ENCODE measurements at places on chromosomes 1 and 21.

DNA sequence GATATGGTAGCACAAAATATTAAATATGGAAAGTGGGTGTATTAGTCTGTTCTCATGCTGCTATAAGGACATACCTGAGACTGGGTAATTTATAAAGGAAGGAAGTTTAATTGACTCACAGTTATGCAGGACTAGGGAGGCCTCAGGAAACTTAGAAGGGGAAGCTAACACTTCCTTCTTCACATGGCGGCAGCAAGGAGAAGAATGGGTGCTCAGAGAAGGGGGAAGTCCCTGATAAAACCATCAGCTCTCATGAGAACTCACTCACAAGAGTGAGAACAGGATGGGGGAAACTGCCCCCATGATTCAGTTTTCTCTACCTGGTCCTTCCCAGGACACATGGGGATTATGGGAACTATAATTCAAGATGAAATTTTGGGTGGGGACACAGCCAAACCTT, 15.8 kb upstream of the BACE2 start:
- peak; percentile 19 for DNase-seq

- DNase-seq: no peak
Measured at GRCh38 chr21:39562791-39563770, 49.7 kb upstream of the B3GALT5 start.

GRCh38 chr21:31688603-31689368, 29.3 kb downstream of the SOD1 start:
- DNase-seq: no peak

GRCh38 chr1:1116701-1117468, 996 bp upstream of the C1orf159 start:
- peak; percentile 55 for DNase-seq

DNA sequence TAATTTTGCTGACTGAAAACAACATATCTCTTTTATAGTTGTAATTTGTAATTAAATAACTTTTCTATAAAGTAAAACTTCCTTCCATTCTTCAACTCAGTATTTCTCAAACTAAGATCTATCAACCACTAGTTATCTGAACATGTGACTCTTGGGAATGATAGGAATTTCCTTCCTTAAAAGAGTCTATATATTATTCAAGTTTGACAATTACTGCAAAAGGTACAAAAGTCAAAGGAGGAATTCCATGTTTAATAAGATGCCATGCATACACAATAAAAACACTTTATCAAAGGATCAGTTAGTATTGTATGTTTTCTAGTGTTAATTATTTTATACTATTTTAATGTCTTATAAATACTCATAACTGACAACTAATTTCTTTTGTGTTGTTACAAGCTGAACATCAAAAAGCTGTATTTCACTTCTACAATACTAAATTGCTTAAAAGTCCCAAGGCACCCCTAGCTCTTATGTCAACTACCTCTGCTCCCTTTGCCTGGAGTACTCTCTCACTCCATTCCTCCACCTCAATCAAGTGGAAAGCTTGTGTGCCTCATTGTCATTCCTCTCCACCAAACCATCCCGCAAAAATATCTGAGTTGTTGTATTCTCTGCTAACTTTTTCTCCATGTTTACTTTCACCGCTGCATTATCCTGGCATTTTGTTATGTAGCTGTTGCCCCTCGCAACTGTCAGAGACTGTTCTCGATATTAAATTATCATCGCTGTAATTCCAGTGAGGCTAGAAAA, 67.9 kb downstream of the SLC44A5 start:
- no peak for DNase-seq

- no peak for DNase-seq
Measured at GRCh38 chr1:212127221-212127620, 91.7 kb downstream of the DTL start.

DNA sequence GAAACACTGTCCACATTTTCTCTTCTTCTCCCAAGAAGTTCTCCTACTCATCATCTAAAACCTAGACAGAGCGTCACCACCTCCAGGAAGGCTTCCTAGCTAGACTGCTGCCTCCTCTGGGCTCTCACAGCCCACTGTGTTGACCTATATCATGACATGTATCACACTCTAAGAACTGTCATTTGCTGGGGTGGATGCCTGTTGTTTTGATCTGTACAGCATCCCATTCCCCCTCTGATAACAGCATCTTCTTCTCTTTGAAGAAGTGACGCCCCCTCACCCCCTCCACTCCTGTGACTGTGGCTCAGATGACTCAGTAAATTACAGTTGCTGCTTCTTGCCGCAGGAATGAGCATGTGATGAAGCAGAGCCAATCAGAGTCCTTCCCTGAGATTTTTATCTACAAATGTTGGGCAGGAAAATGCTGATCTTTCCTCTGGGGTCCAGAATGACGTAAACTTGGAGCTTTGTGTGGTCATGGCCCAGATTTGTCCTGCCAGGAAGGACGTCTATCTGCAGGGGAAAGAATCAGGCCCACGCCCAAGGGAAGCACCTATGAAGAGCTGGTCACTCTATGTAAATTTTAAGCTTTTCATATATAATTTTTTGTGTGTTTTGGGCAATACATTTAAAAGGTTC, 28.0 kb upstream of the FOXO6 start:
- no peak for DNase-seq

DNA sequence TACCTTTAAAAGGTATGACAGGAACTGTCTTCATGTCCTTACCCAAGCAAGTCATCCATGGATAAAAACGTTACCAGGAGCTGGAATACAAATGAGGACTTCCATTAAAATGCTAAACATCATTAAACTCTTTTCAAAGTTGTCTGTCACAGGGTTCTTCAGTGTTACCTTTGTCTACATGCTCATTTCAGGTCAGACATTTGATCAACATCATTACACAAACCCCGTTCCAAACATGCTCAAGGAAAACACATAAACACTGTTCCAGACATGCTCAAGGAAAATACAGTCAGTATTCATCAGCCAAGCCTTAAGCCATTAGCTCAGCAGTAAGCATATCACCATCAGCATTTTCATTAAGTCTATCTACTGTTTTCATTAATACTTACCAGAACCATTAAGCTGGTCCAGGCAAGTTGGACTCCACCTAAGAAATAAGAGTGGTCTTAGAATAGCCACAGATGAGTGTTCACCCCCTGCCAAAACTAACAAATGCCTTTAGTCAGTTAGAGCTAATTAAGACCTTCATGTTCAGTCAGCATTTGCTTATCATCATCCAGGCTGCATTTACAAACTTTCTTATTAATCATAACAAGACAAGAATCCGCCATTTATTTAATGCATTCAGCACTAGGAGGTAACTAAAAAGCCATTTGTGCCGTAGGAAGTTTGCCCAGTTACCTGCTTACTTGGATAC, 2.2 kb downstream of the GAS5 start:
- DNase-seq: no peak

GRCh38 chr1:117180147-117180967, 30.4 kb downstream of the VTCN1 start:
- no peak for DNase-seq

- peak; percentile 34 for DNase-seq
Measured at GRCh38 chr1:113981962-113982931, 3.0 kb downstream of the OLFML3 start.

DNA sequence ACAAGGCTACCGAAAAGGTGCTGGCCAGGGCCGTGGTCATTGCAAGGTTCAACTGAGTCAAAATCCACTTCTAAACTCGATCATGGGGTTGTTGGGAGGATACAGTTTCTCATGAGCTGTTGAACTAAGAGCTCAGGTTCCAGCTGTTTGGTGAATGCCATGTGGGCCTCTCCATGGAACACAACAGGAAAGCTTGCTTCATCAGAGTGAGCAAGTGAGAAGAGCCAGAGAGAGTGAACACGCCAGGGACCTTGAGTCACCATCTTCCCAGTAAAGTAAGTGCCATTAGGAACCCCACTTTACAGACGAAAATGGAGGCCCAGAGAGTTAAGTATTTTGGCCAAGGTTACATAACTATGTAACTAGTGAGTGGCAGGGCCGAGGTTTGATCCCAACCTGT, 475.1 kb upstream of the VAMP3 start:
- DNase-seq: no peak

- DNase-seq: peak; percentile 4
Measured at GRCh38 chr1:4851385-4852065, 197.1 kb downstream of the AJAP1 start.

DNA sequence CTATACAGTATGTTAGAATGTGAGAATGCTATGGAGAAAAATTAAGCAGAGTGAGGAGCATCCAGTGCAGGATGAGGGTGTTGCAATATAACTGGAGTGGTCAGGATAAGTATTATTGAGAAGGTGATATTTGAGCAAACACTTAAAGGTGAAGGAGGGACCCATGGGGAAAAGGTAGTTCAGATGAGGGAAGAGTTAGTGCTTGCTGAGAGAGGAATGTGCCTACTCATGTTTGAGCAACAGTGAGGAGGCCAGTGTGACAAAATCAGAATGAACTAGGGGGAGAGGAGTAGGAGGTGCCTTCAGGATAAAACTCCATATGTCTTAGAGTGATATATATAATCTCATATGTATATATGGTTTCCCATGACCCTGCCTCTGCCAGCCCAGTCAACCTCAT, 6.2 kb upstream of the TRIM45 start:
- DNase-seq: no peak

- no peak for DNase-seq
Measured at GRCh38 chr1:212238552-212238951, 46.7 kb upstream of the PPP2R5A start.

DNA sequence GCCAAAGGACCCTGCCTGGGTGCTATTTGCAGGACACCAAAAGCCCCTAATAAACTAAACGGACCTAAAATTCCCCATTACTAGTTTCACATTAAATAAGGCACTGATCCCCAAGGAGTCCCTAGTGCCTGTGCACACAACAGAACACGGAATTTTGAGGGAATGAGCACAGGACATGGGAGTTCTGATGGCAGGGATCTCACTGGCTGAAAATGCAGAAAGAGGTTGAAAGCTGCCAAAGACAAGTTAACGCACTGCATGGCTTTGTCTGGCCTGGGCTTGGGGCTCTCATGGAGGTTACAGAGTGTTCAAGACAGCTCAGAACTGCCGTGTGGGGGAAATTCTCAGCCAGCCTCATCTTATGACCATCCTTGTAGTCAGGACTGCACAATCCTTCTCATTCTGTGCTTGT, 15.6 kb upstream of the ATP1B1 start:
- DNase-seq: no peak

- DNase-seq: peak; percentile 62
Measured at GRCh38 chr1:232880354-232880753, 70.1 kb upstream of the NTPCR start.

- DNase-seq: peak; percentile 64
Measured at GRCh38 chr1:155086128-155086741, 7.6 kb downstream of the EFNA3 start.

- no peak for DNase-seq
Measured at GRCh38 chr1:96400089-96400488, 321.5 kb upstream of the PTBP2 start.

DNA sequence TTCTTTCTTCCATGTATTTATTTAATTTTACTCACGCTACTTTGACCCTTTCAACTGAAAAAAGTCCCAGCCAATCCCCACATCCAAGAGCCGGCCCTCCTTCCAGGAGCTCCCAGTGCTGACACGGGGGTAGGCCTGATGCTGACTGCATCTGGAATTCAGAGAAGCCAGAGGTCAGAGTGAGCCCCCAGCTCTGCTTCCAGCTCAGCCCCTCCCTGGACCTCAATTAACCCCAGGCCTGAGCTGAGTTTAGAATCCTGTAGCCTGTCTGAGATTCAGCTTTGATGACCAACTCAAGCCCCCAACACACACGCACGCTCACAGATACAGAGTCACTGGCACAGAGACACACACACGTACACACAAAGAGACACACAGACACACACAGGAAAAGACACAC, 247.9 kb downstream of the NPHP4 start:
- DNase-seq: no peak

GRCh38 chr1:113021430-113022085, 51.4 kb upstream of the LRIG2 start:
- no peak for DNase-seq

DNA sequence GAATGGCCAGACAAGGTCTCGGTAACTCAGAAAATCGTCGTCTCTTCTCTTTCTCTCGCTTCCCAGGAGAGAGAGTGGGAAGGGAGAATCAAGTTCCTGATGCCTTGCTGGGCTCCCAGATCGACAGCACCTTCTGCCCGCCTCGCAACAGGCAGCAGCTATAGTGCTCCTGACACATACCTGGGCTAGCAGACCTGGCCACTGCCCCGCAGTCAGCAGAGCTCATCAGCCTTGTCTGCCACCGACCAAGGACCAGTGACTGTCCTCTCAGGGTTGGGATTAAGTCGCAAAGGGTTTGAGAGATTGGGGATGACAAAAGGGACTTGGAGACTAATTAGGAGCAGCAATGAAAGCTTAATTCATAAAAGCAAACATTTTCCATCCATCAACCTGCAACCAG, 4.1 kb downstream of the RUNX3 start:
- no peak for DNase-seq

- no peak for DNase-seq
Measured at GRCh38 chr1:236065509-236066005, 667 bp upstream of the NID1 start.

DNA sequence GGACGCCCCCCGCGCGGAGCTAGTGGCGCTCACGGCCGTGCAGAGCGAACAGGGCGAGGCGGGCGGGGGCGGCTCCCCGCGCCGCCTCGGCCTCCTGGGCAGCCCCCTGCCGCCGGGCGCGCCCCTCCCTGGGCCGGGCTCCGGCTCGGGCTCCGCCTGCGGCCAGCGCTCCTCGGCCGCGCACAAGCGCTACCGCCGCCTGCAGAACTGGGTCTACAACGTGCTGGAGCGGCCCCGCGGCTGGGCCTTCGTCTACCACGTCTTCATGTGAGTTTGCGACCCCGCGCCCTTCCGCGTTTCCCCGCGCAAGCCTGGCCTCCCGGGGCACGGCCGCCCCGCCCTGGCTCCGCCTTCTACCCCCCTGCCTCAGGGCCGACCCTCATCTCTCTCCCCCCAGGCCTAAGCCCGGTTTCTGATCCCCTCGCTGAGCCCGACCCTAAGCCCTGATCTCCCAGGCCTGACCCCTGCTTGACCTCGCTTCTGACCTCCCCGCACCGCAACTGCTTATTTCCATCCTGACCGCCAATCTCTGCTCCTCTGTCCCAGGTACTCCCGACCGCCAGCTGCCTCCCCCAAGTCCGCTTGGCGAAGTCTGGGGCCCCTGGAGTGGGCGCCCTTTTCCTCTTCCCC, 669 bp downstream of the KCNQ4 start:
- no peak for DNase-seq

DNA sequence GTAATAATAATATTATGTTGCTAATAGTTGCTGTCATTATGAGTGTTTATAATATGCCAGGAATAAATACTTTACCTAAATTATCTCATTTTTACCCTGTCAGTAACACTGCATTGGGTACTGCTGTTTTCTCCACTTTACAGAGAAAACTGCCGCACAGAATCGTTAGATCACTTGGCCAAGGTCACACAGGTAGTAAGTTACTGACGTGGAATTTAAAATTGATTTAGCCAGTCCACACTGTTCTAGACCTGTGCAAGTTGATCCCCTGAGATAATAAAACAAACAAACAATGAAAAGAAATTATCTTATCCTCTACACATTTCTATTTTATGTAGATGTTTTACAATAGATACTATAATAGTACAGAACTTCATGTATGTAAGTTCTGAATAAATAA, 174.1 kb downstream of the ROR1 start:
- DNase-seq: no peak

DNA sequence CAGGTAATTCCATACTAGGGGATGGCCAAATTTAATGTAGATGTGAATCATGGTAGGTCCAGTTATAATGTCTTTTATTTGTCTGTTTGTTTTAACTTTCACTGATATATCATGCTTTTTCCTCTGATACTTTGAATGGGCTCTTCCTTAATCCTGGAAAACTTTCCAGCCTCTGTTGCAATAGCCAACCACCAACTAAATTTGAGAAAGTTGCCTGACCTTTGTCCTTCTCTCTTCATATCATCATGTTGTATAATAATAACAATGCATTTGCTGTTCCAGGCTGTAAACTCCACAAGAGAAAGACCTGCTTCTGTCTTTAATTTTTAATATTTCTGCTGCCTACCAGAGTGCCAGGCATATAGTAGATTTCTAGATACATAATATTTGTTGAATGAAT, 146.1 kb downstream of the HMCN1 start:
- DNase-seq: no peak
